ENCODE measurements at places on chromosomes 11 and 22. TPM values are rescaled to one million over a fixed set of nuclear protein-coding genes. Genes with fewer than 3 reads are reported as not detected.

DNA sequence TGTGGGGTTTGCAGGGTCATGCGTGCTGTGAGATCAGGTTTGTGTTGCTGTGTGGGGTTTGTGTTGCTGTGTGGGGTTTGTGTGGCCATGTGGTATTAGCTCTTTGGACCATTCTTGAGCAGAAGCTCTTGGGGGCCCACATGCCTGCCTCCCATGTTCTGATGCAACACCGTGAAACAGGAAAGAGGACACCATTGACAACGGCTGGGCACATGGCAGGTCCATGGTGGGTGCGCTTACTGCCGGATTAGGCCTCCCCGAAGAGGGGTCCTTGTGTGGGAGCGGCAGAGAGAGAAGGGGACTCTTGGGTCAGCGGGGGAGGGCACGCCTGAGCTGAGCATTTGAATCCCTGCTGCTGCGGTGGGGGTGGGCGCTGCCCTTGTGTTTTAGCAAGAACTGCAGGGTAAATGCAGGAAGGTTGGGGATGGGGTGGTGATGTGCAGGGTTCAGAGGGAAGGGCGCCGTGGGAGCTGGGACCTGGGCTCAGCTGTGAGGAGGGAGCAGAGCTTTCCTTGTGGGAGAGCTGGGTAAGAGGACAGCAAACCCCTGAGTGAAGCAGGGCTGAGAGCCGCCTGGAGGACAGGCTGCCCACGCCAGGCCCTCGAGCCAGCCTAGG is 361.5 kb downstream of the TBC1D22A start:
- no peak for DNase-seq

Gene CDC42BPG
- 7.5 TPM for total RNA-seq

GRCh38 chr22:37282385-37282677 is at the start of gene CYTH4:
Gene CYTH4, plus strand, starts transcription at chr22:37282508. Its CDS starts 62 bp downstream, at chr22:37282570.
- DNase-seq = no peak

Gene OR2D2
- 2.4 TPM for total RNA-seq

Gene CCDC116
- total RNA-seq = 0.27 TPM

Gene WNT11
- 1.6 TPM for total RNA-seq

Gene TRIM51
- not detected for total RNA-seq

DNA sequence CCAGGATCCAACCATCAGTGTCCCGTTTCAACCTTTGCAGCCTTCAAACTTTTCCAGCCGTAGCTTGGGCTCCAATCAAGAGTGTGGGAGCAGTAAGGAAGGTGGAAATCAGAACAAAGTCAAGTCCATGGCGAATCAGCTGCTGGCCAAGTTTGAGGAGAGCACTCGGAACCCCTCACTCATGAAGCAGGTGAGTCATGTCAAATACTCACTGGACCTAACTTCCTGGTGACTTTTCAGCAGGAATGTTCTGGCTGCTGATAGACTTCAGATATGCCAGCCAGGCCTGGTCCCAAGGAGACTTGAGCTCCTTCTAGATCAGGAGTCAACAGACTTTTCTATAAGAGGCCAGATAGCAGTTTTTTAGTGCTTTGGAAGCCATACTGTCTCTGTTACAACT is 129.0 kb downstream of the MICAL2 start:
- DNase-seq = no peak

- DNase-seq = no peak
These were observed 9.7 kb downstream of the INCENP start for GRCh38 chr11:62133328-62134065.

- no peak for DNase-seq
These were observed 151.4 kb downstream of the FBXO7 start for GRCh38 chr22:32625985-32626384.

DNA sequence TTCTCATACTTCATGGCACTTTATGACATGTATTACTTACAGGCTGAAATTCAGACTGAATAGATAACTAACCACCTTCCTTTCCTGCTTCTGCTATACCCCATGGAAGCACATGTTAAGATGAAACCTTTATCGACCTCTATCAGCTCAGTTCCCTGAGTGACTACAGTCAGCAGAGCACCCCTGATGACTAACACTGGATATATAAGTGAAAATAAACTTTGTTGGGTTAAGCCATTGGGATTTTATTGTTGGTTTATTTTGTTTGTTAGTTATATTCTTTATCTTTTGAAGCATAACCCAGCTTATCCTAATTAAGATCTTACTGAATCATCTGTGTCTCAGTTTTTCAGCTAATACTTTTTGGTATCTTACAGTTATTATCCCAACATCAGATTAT is 23.0 kb upstream of the MAML2 start:
- no peak for DNase-seq

GRCh38 chr11:89175796-89176195 is 1.9 kb upstream of the TYR start:
- no peak for DNase-seq

GRCh38 chr22:27207266-27207665 is 549.9 kb downstream of the MIAT start:
- no peak for DNase-seq

DNA sequence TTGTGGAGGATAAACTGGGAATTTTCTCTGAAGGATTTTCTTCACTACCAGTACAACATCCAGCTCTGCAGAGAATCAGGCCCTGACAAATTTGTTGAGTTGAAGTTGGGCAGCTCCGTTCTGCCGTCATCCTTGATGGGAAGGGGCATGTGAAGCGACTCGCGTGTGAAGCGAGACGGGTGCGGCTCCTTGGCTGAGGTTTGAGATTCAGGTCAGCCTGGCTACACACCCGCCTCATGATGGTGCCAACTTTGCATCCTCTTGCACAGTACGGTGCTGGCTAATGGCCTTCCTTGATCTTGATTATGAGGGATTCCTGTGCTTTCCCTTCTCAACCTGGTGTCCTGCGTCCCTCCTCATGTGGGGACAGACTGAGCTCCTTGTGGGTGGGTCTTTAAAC is 19.7 kb upstream of the CDC42EP2 start:
- no peak for DNase-seq

DNA sequence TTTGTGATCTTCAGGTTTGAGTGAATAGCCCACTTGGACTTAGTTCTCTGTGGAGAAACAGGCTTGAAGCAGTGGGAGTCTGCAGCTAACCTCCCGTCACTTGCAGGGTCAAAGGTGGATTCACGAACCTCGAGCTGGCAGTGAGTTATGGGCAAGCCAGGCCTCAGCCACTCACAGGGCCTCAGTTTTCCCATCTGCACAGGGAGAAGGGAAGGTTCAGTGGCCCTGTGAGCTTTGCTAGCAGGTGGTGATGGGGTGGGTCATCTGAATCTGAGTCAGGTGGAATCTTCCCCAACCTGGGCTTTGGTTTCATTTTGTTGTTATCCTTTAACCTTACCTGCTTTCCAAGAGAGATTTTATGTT is 86.6 kb upstream of the GRIK4 start:
- no peak for DNase-seq

Gene COMMD9
- 50.9 TPM for total RNA-seq

Gene TMEM151A
- 0.27 TPM for total RNA-seq

DNA sequence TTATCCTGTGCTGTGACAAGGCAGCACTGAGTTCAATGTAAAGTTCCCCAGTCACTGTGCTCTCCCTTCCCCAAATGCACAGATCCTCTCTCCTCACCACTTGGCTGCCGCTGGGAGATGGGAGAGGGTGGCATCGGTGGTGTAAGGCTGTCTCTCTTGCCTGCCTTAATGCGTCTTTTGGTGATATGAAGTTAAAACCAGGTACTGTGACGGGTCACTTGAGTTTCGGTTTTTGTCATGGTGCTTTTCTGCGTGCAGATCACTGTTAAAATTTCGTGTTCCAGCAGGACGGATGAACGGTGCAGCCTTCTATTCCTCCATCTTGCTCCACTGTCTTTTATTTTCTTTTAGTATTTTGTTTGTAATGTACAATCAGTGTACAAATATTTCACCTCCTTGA is 18.6 kb downstream of the GLB1L2 start:
- DNase-seq = no peak

GRCh38 chr11:48111891-48112290 is 104.7 kb upstream of the OR4B1 start:
- DNase-seq = no peak

- peak; percentile 87 for DNase-seq
These were observed 101.8 kb downstream of the USP35 start for GRCh38 chr11:78290293-78291176.

- DNase-seq = no peak
These were observed 925.1 kb upstream of the TENM4 start for GRCh38 chr11:80365980-80366379.

DNA sequence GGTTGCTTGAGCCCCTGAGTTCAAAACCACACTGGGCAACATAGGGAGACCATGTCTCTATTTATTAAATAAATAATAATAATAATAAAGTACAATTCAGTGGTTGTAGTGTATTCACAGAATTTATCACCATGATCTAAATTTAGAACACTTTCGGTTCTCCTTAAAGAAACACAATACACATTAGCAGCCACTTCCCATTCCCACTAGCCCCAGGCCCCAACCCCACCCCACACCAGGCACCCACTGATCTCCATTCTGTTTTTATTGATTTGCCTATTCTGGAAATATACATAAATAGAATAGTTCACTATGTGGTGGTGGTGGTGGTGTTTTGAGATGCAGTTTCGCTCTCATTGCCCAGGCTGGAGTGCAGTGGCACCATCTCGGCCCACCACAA is 45.7 kb downstream of the BCL2L13 start:
- no peak for DNase-seq

DNA sequence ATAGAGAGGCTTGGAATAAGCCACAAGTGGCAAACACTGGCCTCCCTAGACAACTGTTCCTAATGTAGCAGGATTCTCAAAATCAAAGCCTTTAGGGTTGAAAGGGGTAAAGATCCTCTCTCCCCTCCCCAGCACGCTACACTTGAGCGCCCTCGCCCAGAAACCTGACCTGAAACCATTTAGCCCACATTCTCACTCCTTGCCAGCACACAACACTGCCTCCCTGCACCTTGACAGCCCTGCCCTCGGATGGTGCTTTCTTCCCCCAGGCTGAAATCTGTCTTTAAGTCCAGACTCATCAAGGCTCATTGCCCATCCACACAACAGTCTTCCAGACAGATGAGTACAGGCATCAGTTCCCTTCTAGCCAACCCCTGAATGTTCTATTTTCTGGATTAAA is 26.5 kb downstream of the CWC15 start:
- DNase-seq = no peak

Gene MRGPRF
- total RNA-seq = not detected

Gene JHY
- 3.0 TPM for total RNA-seq

Gene NPAS4
- total RNA-seq = not detected

Gene CARD18
- total RNA-seq = not detected

DNA sequence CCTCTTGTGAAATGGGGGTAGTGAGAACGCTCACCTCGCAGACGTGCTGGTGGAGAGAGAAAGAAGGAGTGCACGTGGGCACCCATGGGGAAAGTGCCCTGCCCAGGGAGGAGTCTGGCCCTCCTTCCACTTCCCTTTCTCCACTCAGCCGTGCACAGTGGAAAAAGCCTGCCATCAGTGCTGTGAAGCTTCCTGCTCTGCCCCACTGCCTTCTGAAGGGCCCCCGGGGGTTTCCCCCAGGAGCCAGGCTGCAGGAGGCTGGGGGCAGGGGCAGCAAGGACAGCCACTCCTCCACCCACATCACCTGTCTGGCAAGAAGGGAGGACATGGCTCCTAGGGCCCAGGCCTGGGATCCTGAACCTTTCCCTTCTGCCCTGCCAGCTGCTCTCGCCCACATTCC is 7.6 kb downstream of the TP53I11 start:
- DNase-seq = peak; percentile 78
